ENCODE measurements at places on chromosomes 4 and X. TPM values are rescaled to one million over a fixed set of nuclear protein-coding genes. Genes with fewer than 3 reads are reported as not detected.

Gene MGARP
- 0.22 TPM for total RNA-seq

Gene TFE3
- total RNA-seq, result 29.0 TPM

Gene NUDT11
- total RNA-seq, result 2.6 TPM

- no peak for DNase-seq
These were observed 45.3 kb downstream of the KLHL15 start for GRCh38 chrX:23981711-23982110.

GRCh38 chr4:111228396-111228795 lies 605.5 kb upstream of the PITX2 start:
- DNase-seq, result no peak

- no peak for DNase-seq
These were observed 62.9 kb upstream of the ETNPPL start for GRCh38 chr4:108825737-108826136.

DNA sequence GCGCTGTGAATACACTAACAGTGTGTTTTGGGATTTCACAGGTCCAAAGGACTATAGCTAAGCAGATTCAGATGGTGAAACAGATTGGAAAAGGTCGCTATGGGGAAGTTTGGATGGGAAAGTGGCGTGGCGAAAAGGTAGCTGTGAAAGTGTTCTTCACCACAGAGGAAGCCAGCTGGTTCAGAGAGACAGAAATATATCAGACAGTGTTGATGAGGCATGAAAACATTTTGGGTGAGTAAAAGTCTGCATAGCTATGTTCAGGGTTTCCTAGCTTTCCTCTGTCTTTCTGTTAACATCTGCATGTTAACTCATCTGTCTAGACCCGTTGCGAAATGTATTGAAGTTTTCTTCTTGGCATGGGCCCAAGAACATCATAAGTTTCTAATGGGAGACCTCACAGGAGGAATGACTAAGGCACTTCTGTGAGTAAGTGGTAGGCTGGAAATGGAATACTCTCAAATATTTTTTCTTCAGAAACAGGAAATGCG lies 372.1 kb downstream of the BMPR1B start:
- DNase-seq, result no peak

GRCh38 chr4:174856926-174857800 lies 28.1 kb upstream of the GLRA3 start:
- no peak for DNase-seq

GRCh38 chr4:170145120-170145519 lies 55.4 kb upstream of the AADAT start:
- no peak for DNase-seq

- no peak for DNase-seq
These were observed 79.8 kb downstream of the NSUN7 start for GRCh38 chr4:40829586-40829985.

DNA sequence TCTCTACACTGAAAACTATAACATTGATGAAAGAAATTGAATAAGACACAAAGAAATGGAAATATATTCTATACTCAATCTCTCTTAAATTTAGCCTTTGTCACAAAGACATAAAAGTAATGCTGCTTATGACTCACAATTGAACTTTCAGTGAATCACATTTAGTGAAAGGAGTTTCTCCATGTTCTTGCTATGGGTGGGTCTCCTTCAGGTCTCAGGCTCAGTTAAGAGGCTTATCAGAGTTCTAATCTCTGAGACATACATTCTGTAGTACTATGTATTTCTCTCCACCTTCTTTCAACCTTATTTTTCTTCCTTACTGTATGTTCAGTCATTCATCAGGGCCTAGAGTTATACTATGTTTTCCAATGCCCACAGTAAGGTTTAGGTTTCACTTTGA lies 220.9 kb downstream of the DTHD1 start:
- DNase-seq, result no peak

DNA sequence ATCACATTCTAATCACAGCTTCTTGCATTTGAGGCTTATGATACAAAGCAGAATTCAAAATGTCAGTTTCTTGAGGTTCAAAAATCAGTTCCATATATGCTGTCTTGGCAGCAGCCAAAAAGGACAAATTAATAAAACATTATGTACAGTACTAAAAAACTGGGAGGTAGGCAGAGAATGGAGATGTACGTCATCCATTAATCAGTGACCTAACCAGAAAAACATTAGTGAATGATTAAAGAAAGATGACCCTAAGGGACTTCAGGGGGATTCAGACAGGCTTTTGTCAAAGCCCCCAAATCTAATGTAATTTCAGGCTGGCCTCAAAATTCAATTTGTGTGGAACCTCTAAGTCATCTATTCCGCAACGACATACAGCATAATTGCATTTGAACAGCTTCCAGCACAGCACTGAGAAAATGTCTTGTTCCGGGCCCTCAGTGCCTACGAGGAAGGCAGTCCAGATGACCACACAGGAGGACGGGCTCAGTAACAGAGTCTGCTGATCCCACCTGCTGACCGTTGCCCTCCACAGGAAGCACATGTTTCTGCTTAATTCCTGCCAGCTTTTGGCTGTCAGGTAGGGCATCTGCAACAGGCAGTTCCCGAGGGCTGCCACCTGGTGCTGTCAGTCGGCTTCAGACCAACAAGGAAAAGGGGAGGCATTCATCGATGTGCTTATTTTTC lies 83.8 kb upstream of the HHIP start:
- no peak for DNase-seq

GRCh38 chr4:99669084-99669483 lies 11.5 kb upstream of the C4orf54 start:
- no peak for DNase-seq

Gene SLC10A4
- total RNA-seq, result not detected

DNA sequence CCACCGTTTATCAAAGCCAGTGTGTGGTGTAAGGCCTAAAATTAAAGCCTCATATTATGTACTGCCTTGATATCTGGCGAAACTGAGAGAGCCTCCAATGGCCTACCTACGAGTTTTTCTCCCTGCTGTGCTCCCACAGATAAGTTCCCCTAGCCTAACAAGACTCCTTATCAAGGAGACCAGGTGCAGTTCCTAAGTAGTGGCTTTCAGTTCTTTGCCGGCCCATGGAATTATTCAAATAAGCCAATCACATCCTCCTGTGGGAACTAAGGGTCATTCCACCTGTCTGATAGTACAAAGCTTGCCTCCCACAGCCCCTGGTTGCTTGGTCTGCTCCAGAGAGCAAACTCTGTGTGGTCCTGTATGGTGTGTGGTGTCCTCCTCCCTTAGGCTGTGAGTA lies 99.8 kb upstream of the TEX13C start:
- no peak for DNase-seq

Gene GNRHR
- total RNA-seq, result not detected

- DNase-seq, result no peak
These were observed 2089.6 kb upstream of the TENM3 start for GRCh38 chr4:180153587-180153986.

Gene LINC00632
- 1.6 TPM for total RNA-seq

GRCh38 chrX:11081511-11081910 lies 29.6 kb upstream of the HCCS start:
- no peak for DNase-seq

Gene STPG2
- not detected for total RNA-seq

DNA sequence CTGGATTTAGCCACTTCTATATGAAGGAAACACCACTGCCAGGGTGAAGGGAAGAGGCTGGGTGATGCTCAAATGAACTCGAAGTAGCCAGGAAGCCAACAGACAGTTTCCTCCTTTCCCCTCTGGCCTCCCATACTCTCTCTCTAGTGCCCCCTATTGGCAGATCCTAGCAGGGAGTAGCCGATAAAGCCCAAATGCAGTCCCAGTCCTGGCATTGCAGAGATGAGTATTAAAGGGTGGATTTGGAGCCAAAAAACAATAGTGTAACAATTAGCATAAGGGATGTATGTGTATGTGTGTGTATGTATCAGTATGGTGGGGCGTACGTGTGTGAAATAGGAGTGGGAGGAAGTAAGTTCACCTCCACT lies 213.8 kb upstream of the LDB2 start:
- peak; percentile 10 for DNase-seq

All from activated CD4-positive, alpha-beta memory T cell treated with anti-CD3 and anti-CD28 coated beads for 36 hours (primary cell).